M059J (cell line): ENCODE measurements at places on chromosomes 4 and X. TPM values are rescaled to one million over a fixed set of nuclear protein-coding genes. Genes with fewer than 3 reads are reported as not detected.

The CLGN gene
- 3.8 and 7.4 TPM in 2 replicates for total RNA-seq

The PHOX2B gene
- total RNA-seq, result not detected in 2 replicates

The TCP11X2 gene
- not detected in 2 replicates for total RNA-seq

The MED28 gene
- total RNA-seq, result 4.9 and 11.1 TPM in 2 replicates

The DTHD1 gene
- not detected in 2 replicates for total RNA-seq

The FGFBP2 gene
- not detected in 2 replicates for total RNA-seq

The DMRTC1 gene
- not detected in 2 replicates for total RNA-seq
